8988T (cell line): ENCODE measurements at places on chromosomes 6 and 20.

DNA sequence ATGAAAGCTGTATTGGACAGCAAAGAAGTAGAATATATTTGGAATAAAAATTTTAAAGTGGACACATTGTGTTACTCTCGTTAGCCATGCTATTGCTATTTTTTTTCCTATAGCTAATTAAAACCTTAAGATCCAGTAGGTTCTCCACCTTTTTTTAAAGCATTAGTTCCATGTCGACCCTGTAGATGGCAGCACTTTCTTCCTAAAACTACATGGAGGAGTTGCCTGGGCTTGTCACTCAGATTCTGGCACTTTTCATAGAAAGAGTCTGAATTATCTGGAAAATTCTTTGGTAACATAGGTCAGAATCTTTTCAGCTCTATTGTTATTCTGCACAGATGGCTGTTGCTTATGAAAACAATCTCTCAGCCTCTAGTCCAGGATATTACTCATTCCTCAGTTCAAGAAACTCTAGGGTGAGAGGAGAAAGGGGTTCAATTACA is 42.0 kb upstream of the ESR1 start:
- DNase-seq: no peak

GRCh38 chr20:61728786-61729770 is 336.6 kb downstream of the TAF4 start:
- DNase-seq: no peak

DNA sequence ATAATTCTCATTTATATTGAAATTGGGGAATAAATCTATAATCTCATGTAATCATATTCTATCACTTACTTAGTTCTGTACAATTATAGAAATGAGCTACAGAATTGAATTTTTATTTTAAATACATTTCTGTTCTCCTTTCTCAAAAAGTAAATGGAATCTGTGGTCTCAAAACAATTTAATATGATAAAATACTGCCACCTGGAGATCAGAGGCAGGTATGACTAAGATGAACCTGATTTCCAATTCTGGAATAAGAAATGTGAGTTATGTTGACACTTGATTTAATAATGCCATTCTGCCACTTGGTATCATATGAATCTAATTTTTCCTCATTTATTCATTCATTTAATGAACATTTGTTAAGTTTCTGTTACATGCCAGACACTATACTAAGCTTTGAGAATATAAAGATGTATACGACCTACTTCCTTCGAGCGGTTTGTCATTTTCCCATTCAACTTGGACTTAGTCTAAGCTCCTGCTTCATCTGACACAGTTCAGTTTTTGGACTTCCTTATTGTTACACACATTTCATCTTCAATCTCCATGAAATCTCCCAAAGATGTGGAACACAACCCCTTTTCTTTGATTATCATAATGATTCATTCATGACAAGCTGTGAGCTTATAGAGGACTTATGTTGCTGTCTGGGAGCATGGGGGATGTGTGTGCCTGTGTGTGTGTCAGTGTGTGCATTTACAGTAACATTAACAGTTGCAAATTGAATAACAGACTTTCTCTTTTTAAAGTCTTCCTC is 7.5 kb upstream of the CCDC28A start:
- no peak for DNase-seq

DNA sequence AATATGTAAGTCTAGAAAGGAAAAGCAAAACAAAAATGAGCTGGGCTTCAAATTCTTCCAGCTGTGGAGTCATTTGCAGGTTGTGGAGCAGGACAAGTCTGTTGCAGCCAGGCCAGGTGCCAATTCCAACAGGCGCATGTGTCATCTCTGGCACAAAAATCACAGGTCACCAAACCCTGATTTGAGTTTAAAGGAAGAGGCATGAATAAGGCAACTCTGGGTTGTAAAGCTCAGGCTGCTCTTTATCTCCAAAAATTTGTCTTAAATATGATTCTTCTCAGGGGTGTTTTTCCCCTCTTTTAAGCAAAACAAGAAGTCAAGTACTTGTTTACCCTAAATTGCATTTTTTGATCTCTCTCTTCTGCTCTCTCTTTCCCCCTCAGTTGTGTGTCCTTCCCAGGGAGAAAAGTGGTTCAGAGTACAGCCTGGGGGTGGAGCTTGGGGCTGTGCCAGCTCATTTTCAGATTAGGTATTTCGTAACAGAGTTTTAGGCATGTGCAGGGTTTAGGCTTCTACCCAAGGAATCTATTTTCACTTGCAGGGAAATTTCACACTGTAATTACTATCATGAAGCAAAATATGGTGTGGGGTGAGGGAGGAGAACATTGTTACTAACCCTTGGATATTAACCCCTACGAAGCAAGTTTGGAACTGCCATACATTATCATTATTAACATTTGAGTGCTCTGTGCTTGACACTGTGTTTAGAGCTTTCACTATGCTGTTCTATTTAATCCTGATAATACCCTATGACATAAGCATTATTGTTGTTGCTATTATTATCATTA is 8.3 kb upstream of the NCOA3 start:
- no peak for DNase-seq

DNA sequence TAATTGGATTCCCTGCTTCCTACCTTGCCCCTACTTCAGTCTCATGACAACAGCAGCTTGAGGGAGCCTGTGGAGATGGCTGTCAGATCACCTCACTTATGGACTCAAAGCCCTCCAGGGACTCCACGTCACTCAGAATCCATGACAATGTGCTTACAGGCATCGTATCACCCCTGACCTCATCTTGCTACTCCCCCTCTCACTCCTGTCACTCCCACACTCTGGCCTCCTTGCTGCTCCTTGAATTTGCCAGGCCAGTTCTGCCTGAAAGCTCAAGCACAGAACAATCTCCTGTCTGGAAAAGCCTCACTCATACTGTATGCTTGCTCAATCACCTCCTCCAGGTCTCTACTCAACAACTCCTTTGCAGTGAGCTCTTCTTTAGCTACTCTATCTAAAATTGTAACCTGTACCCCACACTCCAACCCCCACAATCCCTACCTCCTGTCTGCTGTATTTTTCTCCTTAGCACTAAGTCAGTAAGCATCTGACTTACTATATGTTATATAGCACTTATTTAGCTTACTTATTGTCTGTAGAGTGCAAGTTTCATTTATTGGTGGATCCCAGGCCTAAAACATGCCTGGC is 10.7 kb upstream of the GSTA4 start:
- DNase-seq: no peak

DNA sequence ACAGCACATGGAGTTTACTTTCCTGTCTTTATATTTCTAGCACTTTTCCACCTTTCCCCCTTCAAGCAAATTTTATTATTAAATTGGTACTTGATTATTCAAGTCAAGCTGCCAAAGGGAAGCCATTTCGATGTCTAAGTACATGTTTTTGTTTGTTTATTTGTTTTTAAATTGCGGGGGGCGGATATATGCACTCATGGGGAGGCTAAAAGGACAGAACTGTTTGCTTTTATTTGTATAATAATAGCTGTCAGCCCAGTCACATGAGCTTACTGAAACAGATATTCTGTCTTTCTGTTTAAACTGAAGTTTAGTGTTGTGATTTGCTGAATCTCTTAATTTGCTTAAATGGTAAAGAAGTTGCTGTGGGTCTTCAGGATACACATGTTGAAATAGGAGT is 49.6 kb upstream of the PLCG1 start:
- DNase-seq: no peak
